Activated CD4-positive, alpha-beta T cell treated with anti-CD3 and anti-CD28 coated beads, Interleukin-2, Interleukin-4, amounts not matched to agents 100 ng/mL and 50 ng/mL, durations not matched to agents 16 hours and 8 hours (primary cell): ENCODE measurements at places on chromosomes 1 and 21.

GRCh38 chr1:32307324-32307723 lies 15.4 kb downstream of the HDAC1 start:
- no peak for DNase-seq

DNA sequence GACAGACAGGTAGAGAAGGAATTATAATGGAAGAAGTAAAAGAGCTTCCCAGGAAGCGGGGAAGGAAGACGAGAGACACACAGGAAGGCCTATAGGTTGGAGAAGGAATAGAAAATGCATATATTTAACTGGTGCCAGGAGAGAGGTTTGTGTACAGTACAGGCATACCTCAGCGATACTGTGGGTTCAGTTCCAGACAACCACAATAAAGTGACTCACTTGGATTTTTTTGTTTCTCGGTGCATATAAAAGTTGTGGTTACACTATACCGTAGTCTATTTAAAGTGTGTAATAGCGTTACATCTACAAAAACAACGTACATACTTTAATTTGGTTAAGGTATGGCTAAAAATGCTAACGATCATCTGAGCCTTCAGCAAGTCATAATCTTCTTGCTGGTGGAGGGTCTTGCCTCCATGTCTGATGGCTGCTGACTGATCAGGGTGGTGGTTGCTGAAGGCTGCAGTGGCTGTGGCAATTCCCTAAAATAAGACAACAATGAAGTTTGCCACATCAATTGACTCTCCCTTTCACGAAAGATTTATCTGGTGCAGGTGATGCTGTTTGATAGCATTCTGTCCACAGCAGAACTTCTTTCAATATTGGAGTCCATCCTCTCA lies 16.0 kb downstream of the YARS1 start:
- DNase-seq, result peak; percentile 64

DNA sequence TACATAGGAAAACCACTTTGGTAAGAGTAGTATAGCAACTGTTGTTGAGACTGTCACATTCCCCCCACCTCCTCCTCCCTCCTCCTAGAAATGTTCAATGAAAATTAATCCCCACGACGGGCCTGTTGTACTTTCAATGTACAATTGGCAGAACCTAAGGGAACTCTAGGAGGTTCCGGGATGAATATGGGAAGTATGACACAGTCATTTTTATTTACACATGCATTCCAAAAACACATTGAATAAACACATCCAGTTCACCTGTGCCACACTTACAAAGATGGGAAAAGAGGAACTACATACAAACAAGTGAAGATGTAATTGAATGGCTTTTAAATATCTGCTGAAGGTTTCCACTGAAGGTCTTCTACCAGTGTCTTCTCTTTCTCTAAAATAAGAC lies 144.4 kb upstream of the NBPF11 start:
- DNase-seq, result no peak

- no peak for DNase-seq
These were observed 3.5 kb downstream of the SLC66A1 start for GRCh38 chr1:19315378-19316198.

DNA sequence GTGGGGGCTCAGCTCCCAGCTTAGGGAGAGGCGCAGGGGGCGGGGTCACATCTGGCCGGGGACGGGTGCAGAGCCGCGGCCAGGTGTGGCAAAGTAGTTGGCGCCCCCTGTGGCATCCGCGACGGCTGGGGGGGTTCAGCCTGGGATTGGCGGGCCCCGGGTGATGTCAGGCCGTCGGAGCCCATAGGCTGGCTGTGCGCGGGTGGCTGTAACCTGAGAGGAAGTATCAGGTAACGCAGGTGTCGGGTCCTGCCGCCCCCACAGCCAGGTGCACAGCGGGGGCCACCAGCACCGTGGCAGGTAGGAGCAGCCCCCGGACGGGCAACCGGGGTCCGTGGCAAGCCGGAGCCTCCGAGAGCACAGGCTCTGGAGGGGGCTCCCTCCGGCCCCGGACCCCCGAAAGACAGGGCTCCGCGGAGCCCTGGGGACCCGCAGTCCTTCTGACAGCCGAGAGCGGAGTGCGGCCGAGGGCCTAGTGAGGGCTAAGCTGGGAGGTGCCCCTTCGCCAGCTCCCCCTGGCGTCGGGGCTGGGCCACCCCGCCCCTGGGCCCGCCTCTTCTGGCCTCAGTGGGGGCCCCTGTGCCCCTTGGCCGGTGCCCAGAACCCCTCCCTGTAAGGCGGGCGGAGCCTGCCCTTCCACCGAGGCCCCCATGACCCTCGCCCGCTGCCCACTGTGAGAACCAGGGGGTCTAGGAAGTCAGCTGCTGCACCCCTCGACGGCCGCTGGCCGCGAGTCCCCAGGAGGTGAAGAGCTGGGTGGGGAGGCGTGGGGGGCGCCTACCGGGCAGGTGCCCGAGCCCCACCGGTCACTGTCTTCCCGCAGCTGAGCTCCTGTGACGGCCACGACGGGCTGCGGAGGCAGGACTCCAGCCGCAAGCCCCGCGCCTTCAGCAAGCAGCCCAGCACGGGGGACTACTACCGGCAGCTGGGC lies 17.9 kb downstream of the TNFRSF25 start:
- DNase-seq, result no peak

- no peak for DNase-seq
These were observed 6.8 kb upstream of the ERO1B start for GRCh38 chr1:236288620-236288976.

DNA sequence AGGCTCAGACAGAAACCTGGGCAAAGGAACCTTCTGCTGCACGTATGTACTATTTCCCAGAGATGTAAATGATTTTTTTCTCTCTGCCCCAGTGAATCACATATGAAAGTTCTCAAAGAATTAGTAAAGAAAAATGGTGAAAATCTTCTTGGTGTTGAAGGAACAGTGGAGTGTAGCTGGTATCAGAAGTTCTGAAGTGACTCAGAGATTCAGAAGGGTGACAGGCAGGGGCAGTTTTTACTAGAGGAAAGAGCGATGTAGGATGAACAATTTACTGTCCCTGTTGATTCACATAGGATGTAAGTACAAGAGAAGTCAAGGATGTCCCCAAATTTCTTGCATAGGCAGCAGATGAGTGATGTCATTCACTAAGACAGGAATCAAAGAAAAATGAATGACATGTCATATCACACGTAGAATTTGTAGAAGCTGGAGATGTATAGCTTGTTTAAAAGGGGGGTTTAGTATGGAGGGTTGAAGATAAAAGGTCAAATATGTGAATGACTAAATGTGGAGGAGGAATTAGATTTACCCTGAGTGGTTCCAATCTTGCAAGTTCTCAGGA lies 26.4 kb downstream of the WLS start:
- DNase-seq, result no peak

DNA sequence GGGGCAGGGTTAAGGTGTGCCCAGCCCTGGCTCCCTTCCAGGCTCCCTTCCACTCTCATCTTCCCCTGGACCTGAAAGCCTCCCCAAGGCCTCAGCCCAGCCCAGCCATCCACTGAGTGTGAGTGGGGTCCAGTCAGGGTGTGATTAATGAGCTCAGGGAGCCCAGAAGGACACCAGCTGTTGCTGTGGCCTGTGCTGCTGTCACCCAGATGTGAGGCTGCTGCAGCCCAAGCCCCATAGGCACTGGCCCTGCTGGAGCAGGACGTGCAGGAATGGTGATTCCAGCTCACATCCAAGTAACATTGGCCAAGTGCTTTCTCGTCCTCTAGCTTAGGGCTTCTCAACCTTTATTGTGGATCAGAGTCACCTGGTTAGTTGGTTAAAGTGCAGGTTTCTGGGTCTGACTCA lies 77.6 kb downstream of the EPHB2 start:
- no peak for DNase-seq

GRCh38 chr1:167938080-167938636 lies 1.3 kb upstream of the MPC2 start:
- DNase-seq, result no peak

- DNase-seq, result no peak
These were observed 160.8 kb upstream of the SAMSN1 start for GRCh38 chr21:14706712-14707510.

DNA sequence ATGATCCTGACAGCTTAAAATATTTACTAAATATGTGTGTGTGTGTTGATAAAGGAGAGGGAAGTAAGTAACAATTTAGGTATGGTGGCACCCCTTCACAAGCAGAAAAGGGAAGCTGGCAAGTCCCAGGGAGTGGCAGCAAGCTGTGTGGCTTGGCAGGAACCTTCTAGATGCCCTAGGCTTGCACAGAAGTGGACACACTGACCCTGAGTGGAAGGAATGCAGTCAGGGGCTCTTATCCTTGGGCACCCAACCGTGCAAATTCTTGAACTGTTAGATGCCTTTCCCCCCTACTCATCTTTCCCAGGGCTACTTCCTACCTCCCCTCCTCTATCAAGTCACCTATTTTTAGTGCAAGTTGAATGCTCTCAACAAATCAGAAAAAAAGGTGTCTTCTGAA lies 18.9 kb downstream of the ACP6 start:
- no peak for DNase-seq

GRCh38 chr1:34742667-34743270 lies 12.1 kb upstream of the GJB5 start:
- peak; percentile 79 for DNase-seq

DNA sequence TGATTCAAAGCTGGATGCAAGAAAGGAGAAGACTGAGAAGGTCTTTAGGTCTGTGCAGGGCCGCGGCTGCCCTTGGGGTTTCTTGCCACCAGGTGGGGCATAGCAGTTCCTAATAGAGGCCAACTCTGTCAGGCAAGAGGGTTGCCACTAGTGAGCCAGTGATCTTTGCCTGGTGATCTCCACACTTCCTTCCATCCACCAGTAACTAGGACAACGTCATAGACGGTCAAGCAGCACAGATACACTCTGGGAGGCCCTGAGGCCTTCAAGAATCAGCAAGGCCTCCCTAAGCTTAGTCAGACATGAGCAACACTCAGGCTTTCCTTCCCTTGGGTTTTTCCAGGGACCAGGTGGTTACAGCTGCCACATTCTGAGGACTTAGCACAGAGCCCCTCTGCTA lies 32.9 kb upstream of the ATP2B4 start:
- peak; percentile 57 for DNase-seq

DNA sequence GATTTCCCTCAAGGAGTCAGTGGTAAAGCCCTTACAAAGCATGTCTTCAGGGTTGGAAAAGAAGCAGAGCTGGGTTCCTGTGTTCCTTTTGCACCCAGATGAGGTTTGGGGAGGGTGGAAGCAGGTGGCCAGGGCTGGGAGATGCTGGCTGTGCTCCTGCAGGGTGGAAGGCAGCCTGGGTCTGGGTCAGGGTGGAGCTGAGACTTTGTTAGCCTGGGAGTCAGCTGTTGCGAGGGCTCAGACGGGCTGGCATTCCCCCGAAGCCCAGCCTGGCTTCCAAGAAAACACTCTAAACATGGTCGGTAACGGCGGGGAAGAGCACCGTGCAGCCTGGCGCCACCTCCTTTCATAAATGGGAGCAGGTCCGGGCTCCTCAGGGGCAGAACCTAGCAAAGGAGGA lies 43.7 kb upstream of the EPS8L3 start:
- DNase-seq, result no peak

DNA sequence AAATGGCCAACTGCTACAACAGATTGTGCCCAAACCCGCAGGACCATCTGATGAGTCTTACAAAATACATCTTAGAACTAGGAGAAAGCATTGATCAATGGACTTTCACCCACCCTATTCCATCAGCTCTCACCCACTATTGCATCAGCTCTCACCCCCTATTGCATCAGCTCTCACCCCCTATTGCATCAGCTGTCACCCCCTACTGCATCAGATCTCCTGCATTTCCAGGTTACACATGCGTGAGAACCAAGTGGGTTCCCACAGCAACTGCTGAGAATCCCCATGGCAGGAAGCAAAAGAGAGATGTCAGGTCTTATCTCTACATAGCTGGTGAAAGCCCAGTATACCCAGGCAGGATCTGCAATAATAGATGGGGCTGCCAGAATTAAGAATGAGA lies 533.5 kb downstream of the LTN1 start:
- no peak for DNase-seq

DNA sequence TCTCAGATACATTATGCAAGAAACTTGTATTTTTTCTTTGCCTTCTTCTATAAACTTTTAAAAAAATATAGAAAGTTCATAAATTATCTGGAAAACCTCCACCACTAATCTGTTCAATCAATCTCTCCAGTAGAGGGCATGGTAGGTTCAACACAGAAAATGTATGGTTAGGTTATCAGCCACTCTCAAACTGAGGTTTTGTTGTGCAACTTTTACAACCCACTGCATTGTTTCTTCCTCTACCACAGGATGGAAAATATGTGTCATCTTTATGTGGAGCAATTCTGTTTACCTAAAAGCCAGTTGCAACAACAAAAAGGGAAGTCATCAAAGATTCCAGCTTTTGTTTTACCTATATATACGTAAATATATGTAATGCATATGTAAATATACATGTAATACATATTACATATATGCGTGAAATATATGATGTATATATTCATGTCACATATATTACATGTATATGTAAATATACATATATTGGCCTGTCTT lies 3.0 kb upstream of the RGS2 start:
- peak; percentile 93 for DNase-seq

DNA sequence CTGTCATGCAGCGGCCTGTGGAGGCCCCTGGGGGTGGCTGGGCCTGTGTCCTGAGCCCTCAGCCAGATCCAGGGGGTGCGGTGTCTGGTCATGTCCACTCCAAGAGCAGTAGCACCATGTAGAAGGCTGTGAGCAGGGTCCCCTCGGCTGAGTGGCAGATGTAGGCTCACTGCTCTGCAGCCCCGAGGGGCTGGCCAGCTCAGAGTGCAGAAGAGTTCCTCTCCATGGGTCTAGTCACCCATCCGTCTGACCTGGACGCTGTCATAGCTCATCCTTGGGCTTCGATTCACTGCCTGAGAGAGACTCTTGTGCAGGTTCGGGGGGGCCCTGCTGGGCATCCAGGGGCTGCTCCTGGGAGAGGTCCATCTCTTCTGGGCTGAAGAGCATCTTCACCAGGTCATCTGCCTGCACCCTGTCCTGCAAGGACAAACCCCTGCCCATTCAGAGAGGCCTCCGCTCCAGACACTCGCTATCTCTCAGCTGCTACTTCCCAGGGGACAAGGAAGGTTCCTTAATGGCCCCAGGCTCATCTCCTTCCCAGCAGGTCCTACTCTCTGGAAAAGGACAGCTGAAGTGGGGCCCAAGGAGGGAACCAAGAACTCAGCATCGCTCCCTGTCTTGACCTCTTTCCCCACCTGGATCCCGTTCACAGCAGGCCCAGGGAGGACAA lies 6.5 kb upstream of the CLDN19 start:
- DNase-seq, result no peak

DNA sequence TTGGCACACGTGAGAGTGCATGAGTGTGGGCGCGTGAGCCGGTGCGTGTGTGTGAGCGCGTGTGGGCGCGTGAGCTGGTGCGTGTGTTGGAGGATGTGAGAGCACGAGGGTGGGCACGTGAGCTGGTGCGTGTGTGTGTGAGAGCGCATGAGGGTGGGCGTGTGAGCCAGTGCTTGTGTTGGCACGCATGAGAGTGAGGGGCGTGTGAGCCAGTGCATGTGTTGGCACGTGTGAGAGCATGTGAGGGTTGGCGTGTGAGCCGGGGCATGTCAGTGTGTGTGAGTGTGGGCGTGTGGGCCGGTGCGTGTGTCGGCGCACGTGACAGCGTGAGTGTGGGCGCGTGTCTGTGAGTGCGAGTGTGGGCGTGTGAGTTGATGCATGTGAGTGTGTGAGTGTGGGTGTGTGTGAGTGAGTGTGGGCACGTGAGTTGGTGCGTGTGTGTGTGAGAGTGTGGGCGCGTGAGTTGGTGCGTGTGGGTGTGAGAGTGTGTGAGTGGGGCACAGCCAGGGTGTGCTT lies 45.7 kb upstream of the ARHGEF16 start:
- DNase-seq, result no peak
